Activated naive CD4-positive, alpha-beta T cell treated with anti-CD3 and anti-CD28 coated beads, Interleukin-2, amount 10 ng/mL, durations not matched to agents 7 days and 5 days (primary cell): ENCODE measurements at places on chromosomes 2 and 18.

DNA sequence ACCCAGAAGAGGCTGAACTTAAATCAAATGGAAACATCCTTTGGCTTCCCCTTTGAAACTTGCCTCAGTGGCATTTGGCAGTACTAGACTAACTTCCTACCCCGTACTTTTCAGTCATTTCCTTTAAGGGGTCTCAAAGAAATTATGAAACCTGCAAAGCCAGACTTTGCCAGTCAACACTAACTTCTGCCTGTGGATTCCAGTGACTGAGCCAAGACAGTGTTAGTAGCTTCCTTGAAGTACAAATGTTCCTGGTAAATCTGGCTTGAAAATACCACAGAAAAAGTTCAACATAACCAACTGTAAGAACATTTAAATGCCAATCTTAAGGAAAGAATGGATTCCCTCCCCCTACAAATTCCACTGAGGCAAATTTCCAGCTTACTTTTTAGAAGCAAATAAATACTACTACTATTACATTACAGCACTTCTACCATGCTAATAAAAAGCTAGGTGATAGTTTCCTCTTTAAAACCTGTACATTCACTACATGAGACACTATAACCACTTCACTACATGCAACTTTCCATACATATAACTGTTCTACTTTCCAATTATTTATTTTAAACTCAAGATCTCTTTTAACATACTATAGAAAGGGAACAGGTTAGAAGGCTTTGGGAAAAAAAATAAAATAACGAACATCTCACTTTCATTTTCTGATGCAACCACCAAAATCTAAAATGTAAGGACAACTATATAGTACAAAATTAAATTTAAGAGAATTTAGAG lies 2.4 kb downstream of the PELI1 start:
- DNase-seq: no peak

GRCh38 chr2:101517758-101518271 lies 42.9 kb upstream of the RFX8 start:
- no peak for DNase-seq

DNA sequence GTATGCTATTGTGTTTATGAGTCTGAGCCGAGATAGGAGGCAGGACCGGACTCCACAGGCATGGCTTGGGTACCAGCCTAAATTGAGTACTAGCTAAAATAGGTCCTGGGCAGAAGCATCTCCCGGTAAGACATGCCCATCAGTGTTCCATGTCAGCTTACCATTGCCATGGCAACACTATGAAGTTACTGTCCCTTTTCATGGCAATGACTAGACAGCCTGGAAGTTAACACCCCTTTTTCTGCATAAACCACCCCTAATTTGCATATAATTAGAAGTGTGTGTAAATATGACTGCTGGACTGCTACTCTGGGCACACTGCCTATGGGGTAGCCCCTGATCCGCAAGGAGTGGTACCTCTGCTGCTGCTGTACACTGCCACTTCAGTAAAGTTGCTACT lies 1005.1 kb upstream of the FAM98A start:
- no peak for DNase-seq

DNA sequence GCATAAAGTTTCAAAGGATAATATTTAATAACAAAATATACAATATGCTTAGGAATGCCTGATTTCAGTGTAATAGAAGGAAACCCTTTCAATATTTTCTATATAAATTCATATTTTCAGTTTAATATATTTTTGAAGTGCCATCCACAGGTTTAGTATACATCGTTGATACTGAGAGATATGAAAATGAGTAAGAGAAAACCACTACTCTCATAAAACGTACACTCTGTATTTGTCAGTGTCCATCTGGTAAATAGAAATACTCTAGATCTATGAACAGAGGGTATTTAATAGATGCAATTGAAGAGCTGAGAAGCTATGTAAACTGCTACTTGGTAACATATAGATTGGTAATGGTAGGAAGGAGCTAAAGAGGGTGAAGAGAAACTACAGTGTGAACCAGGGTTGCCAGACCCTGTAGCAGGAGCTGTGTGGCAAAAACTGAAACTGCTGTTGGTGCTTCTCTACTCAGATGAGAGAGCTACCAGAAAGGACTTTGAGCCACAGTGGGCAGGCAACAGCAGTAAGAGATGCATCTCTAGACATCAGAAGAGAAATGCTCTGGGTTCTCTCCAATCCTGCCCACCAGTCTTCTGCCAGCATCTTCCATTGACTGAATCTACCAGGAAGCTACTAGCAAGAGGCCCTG lies 187.4 kb downstream of the CCDC102B start:
- no peak for DNase-seq

GRCh38 chr2:109299536-109299935 lies 170.5 kb downstream of the SH3RF3 start:
- no peak for DNase-seq

DNA sequence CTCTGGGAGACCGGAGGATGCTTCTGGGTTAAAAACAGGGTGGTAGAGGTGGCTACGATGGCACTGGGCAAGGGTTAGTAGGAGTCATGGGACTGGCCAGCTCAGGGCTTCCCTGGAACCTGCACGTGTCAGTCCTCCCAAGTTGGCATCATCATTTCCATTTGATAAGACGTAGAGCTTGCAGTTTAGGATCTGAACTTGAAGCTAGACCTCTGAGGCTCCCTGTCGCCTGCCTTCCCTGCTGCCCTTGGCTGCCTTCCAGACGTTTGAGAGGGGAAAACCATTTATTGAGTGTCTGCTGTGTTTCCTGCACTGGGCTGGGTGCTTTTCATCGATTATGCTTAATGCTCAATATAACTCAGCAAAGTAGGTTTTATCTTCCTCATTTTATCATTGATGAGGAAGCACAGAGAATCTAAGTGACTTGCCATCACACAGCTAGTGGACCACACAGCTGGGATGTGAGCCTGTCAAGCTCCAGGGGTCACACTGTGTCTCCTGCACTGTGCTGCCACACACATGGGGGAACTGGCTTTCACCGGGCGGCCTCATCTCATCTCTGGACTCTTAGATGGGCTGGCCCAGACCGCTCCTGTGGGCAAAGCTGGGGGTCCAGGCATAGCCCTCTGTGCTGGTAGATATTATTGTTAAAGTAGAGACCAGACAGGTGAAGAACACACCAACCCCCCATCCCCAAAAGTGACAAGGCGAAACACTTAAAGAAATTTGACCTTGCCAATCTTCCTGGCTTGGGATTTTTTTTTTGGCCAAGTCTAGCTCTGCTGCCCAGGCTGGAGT lies 7.8 kb downstream of the NT5DC4 start:
- DNase-seq: no peak

- DNase-seq: no peak
Measured at GRCh38 chr2:191533693-191534180, 144.2 kb upstream of the NABP1 start.

DNA sequence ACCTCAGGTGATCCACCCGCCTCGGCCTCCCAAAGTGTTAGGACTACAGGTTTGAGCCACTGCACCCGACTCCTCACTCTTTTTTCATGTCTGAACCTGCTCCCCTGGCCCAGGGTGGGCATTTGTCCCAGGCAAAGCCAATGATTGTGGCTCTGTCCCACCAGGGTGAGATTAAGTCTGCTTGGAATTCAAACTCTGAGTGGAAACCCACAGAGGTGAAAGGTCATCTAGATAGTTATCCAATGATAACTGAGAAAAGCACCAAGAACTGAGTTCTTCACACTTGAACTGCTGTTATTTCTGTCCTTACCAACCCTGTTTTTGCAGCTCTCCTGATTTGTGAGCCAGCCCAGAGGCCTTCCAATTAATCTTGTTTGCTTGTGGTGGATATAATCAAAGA lies 62.4 kb upstream of the ACVR1 start:
- DNase-seq: no peak

DNA sequence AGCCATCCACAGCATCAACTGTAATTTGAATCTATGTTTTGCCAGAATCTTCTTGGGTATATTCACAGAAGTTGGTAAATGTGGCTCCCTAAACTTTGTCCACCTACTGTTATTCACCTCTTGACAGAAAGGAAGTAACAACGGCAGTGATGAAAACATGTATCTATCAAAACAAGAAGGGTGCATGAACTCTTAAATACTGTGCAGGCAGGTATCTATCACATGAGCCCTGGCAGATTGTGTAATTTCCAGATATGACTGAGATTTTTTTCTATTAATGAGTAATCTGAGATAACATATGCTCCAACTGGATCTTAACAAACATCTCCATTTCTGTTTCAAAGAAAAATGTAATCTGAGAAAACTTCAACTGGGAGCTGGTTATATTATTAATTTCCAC lies 36.6 kb downstream of the SFT2D3 start:
- DNase-seq: no peak

GRCh38 chr2:190352668-190353536 lies 9.5 kb downstream of the INPP1 start:
- no peak for DNase-seq

- no peak for DNase-seq
Measured at GRCh38 chr2:236743039-236743920, 173.7 kb downstream of the ACKR3 start.

DNA sequence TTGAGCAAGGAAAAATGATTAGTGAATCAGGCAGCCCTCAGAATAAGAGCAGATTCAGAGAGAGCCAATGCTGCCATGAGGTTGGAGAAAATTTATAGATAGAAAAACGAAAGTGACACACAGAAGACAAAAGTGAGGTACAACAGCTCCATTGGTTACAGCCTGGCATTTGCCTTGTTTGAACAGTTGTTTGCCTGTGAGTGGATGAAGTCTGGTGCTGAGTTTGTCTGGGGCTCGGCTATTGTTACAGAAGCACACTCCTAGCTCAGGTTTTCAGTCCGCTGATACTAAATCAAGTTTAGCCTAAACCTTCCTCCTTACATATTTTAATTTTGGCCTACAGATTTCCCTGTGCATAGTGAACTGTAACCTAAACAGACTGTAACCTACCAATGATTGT lies 387.8 kb upstream of the RAB12 start:
- DNase-seq: no peak

- DNase-seq: no peak
Measured at GRCh38 chr2:177284531-177284930, 20.0 kb upstream of the NFE2L2 start.

- no peak for DNase-seq
Measured at GRCh38 chr2:8089596-8089995, 592.3 kb upstream of the ID2 start.

GRCh38 chr2:203750346-203751068 lies 44.1 kb downstream of the CD28 start:
- no peak for DNase-seq

DNA sequence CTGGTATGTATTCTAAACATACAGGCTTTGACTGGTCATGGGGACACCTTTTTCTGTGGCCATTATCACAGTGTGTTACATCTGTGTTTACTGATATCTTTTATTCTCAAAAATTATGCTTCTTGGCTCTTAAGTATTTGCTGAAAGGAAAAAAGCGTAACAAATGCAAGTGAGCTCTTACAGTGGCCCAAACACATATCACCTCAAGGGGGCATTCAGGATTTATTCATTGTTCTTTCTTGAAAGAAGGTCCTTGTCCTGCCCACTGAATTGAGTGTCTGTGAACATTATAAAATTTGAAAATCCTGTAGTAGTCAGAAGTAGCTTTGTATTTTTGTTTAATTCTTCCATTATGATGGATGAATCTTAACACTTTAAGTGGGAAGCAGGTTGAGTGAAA lies 454.5 kb downstream of the XIRP2 start:
- DNase-seq: no peak

DNA sequence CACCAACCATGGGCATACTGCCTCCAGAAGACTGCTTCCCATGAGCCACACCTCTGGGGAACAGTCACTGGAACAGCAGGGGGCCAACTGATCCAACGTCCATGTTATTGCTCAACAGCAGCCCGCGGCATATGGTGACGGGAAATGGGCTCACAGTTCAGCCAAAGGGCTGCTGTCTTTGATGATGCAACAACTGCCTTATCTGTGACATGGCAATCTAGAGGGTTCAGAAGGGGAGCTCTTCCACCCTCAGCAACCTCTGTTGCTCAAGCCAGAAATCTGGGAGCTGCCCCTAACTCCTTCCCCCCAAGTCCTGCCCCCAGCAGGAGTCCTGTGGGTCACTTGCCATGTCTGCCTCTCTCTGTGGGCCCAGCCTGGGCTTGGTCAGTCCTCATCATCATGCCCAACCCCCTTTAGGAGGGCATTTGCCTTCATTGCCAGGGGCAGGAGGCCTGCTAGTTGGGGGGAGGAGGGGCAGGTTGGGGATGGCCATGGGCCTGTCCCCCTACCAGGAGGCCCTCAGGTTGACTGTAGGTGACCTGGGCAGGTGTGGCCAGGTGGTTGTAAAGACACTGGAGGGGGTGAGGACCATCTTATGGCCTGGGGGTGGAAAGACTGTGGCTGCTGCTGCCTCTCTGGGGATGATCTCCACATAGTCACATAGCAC lies 212.9 kb downstream of the CYP26B1 start:
- no peak for DNase-seq
